NCI-H187 treated with DMSO at 0.1 percent for 48 hours (cell line): ENCODE measurements at places on chromosomes 7 and 10.

DNA sequence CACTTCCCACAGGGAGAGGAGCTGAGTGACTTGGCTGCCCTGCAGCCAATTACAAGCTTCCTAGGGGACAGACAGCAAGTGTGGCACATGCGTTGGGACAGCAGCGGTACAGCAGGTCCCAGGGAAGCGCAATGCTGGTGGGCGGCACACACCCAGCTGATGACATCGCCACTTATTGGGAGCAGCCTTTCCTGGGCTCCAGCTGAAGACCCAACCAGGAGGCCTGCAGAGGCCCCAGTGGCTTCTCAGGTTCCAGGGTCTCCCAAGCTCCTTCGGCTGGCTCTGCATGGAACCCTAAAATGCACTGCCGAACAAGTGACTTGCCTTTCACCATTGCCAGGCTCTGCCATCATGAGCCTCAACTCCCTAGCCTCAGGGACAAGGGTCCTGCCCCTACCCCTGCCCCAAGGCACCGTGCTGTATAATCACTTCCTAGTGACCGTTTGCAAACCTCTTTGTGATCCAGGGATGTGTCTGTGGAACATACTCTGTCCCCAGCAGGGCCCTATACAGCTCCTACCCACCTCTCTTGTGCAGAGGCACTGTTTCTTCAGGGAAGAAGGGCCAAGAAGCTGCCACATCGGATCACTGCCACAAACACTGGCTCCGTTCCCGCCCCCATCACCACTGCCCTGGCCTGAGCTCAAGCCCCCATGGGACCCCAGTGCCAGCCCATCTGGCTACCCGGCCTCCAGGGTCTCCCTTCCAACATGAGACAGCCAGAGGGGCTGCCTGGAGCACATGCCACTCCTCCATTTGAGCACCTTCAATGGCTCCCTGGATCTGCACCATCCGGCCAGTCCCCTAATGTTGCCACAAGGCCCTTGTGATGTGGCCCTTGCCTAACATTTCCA lies 19.3 kb upstream of the SLIT1 start:
- DNase-seq = no peak

DNA sequence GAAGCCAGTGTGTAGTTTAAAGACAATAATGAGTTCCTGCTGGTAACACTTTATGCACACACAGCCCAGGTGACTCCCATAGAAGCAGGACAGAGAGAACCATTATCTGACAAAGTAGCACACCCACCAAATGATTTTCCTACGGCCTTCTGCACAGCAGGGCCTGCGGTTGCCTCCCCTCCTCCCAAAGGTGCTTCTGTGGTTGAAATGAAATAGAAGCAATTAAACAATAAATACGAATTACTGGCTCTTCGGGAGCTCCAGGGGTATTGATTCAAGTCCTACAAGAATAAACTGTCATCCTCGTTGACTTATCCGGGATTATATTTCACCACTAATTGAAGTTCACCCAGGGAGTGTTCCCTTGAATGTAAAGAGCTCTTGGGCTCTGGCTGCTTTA lies 172.1 kb downstream of the ACTR3B start:
- DNase-seq = peak; percentile 99

- DNase-seq = no peak
These were observed 63.9 kb downstream of the VOPP1 start for GRCh38 chr7:55508221-55509011.

- DNase-seq = no peak
These were observed 274.9 kb upstream of the PLXDC2 start for GRCh38 chr10:19541299-19541698.

- DNase-seq = no peak
These were observed 953 bp downstream of the NODAL start for GRCh38 chr10:70440296-70441160.

- DNase-seq = no peak
These were observed 150.0 kb upstream of the PRR15 start for GRCh38 chr7:29413626-29414136.

DNA sequence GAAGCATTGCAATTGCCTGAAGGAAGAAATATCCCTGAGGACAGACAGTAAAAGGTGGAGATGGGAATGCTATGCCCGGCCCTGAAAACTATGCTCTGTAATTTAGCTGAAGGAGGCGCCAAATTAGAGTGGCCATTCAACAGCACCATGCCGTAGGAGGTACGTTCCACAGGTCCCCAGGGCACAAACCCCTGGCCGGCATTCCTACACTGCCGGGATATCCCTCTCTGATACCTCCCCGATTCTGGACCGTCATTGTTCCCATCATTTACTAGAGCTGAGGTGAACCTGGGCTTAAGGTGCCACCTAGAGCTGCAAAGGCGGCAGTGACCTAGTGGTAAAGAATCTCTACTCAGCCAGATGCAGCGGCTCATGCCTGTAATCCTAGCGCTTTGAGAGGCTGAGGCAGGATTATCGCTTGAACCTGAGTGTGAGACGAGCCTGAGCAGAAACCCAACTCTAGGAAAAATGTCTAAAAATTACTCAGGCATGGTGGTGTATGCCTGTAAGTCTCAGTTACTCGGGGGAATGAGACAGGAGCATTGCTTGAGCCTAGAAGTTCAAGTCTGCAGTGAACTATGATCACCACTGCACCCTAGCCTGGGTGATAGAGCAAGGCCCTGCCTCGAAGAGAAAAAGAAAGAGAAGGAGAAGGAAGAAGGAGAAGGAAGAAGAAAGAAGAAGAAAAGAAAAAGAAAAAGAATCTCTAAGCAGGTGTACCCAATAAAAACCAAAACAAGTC lies 53.0 kb upstream of the TNKS2 start:
- DNase-seq = no peak

- DNase-seq = no peak
These were observed 68.0 kb downstream of the TCF7L2 start for GRCh38 chr10:113018034-113018433.

- DNase-seq = no peak
These were observed 47.8 kb downstream of the CPEB3 start for GRCh38 chr10:92242910-92243671.

GRCh38 chr7:43593010-43593409 lies 10.1 kb downstream of the STK17A start:
- DNase-seq = no peak

GRCh38 chr7:40909346-40909980 lies 774.7 kb downstream of the SUGCT start:
- no peak for DNase-seq

GRCh38 chr7:11428877-11429581 lies 403.0 kb downstream of the THSD7A start:
- DNase-seq = no peak

GRCh38 chr7:106736123-106736507 lies 75.2 kb upstream of the CCDC71L start:
- no peak for DNase-seq

DNA sequence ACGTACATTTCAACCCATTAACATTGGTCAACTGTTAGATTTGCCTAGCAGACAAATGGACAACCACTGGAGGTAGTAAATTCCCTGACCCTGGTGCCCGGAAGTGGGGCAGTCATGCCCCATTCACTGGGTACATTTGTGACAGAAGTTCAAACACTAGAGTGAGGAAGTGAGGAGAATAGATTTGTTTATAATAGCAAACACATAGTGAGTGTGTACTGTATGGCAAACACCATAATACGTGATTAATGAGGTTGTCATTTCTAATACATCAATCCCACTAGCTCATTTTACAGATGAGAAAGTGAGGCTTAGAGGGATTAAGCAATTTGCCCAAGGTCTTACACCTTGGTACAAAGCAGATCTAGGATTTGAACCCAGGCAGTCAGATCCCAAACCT lies 181.9 kb upstream of the MKLN1 start:
- DNase-seq = no peak

GRCh38 chr7:155458878-155459699 lies 1.2 kb downstream of the EN2 start:
- no peak for DNase-seq

DNA sequence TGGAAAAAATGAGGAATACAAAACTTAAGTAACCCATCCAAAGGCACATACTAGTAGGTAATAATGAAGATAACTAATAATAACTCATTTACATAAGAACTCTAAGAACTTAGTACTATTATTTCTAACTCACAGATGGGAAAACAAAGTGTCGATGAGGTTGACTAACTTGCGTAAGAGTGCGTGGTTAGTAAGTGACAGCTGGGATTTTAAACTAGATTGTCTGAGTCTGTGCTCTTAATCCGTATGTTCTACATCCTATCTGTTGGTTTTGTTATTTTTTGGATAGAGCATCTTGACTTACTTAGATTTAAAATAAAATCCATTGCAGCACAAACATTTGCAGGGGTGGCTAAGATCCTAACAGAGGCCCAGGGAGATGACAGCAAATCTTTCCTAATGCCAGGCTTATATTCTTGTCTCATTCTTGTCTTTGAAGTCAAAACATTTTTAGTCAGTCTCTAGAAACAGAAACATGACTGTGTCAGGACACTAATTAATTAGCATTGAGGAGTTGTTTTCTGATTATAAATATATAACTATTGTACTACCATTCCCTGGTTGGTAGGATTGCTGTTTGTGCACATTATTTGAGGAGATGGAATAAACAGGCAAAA lies 11.7 kb downstream of the RPA3 start:
- DNase-seq = no peak

DNA sequence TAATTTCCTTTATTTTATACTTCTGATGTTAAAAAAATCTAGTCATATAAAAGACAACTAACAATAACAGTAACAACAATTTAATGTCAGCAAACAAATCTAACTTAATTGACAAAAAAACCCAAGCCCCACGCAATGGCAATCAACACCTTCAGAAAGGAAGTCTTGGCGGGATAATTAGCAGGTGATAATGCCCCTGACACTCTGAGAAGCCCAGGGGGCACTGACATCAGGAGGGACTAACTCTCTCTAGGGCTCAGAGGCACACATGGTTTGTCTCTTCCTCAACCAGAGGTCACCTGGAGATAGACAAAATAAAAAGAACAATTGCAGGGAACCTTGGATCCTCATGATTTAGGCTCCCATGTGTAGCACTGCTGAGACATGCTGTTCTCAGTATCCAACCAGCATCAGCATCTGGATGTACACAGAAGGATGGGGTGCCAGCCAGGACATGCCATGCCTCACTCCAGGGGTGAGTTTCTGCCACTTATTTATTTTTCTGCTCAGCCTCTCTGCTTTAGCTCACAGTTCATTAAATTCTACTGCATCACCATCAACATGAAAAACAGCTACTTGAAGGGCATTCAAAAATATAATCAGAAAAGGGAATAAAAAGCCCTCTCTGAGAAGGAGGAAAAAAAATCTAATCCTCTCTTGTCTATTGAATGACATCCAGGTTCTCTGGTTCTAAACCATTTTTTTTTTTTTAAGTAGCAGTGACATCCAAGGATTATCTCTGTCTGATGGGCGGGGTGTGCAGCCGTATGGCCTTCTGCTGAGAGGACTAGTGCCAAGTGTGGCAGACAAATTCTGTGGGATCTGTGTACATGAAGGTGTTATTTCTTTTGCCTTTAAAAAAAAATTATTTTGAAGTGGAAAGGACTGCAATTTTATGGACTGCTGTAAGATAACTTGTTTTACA lies 96.3 kb downstream of the ATXN7L1 start:
- DNase-seq = no peak

GRCh38 chr10:118045837-118046394 lies 825 bp downstream of the RAB11FIP2 start:
- DNase-seq = no peak

DNA sequence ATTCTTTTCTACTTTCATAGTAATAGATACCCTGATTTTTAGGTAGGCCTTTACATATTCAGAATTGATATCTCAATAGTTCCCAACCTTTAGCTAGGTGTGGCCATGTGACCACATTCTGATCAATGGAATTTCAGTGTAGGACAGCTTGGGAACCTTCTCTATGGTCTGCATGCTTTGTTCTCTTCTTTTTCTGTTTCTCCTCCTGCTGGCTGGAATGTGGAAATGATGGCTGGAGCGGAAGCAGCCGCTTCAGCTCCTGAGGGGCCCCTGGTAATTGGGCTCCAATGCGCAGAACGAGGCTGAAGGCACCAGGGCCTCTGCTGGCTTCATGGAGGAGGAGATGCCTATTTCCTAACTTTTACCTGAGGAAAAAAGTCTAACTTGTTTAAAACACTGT lies 152.6 kb downstream of the ZMYND11 start:
- DNase-seq = no peak

GRCh38 chr7:226281-226895 lies 34.0 kb downstream of the FAM20C start:
- no peak for DNase-seq

DNA sequence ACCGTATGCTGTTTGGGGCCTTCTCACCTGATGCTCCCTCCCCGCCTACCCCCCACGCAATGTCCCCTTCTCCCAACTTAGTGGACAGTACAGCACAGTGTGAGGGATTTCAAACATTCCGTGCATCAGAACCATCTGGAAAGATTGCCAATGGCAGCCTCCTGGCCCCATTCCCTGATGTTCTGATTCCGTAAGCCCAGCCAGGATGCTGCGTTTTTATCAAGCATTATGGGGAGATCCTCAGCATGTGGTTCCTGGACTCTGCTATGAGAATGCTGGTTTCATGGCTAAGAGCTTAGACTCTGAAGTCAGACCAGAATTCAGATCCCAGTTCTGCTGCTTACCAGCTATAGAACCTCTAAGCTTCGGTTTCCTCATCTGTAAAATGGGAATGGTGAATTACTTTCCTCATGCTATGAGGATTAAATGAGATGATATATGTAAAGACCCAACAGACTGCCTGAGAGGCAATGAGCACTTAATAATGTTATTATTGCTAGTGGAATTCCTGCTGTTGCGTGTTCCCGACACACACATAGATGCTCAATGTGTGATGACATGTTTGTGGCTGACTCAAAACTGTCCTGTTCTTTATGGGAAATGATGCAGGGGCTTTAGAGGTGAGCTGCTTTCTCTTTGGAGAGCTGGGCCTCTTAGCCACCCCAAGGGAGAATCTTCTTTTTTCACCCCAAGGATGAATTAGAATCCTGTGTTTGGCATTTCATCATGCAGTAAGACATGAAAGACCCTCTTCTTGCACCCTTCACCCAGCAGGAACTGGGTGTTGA lies 60.8 kb upstream of the SMNDC1 start:
- no peak for DNase-seq

DNA sequence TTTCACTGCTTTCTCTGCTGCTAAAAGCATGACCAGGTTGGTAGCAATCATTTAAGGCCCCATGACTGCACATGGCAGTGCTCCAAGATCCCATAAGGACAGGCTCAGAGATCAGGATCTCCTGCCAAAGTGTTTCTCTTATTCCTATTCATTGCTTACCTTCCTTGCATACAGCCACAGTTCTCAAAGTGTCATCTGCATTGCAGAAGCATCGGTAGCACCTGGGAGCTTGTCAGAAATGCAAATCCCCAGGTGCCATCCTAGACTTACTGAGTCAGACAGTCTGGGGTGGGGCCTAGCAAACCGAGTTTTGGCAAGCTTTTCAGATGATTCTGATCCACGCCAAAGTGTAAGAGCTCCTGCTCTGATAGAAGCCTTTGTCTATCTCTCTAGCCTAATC lies 489.0 kb upstream of the AUTS2 start:
- no peak for DNase-seq

GRCh38 chr10:19577381-19577780 lies 238.9 kb upstream of the PLXDC2 start:
- no peak for DNase-seq

DNA sequence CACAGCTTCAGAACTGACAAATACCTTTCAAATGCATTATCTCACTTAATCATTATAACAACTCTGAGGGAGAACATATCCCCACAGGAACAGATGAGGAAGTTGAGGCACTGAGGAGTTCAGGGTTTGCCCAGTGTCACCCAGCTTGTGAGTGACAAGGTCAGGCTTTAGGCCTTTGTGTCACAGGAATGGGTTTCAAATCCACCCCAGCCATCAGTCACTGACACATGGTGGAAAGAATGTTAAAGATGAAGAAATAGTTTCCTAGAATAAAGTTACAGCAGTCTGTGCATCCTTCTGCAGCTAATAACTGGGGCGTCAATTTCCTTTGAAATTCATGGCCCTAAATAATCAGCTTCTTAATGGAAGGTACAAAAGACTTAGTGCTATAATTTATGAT lies 37.8 kb downstream of the SGCE start:
- DNase-seq = no peak
